ENCODE measurements at places on chromosomes 11 and 22.

GRCh38 chr11:45052361-45052760 is 94.1 kb upstream of the PRDM11 start:
- no peak for DNase-seq

DNA sequence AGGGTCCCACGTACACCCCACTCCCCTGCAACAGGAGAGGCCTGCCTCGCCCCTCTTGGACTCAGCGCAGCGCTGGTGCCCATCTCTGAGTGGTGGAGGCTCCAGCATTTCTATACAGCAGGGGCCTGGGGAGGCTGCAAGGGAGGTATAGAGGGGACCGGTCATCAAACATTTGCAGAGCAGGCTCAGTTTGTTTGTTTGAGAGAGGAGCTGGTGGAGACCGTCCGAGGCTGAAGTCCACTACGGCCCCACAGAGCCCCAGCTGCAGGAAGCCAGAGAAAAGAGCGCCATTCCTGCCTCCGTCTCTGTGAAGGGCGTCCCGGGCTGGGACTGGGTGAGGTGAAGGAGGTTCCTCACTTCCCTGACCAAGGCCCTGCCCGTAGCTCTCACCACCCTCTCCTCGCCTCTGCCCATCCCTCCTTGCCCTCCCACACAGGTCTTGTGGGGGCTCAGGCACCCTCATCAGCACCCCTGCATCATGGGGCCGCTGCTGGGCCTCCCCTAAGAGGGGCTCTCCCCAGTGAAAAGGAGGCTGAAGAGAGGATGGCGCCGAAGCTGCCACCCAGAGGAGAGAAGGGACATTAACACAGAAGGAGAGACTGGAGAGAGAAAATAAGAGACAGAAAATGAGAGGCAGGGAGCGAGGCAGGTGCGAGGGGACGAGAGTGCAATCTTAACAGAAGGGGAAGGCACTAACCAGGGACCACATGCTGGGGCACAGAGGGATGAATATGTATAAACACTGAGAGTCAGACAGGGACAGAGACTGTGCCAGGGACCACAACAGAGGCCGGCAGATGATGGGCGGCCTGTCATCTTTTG is 24.5 kb downstream of the RPUSD4 start:
- no peak for DNase-seq

GRCh38 chr11:15034687-15035267 is 38.6 kb upstream of the CALCB start:
- DNase-seq: no peak

DNA sequence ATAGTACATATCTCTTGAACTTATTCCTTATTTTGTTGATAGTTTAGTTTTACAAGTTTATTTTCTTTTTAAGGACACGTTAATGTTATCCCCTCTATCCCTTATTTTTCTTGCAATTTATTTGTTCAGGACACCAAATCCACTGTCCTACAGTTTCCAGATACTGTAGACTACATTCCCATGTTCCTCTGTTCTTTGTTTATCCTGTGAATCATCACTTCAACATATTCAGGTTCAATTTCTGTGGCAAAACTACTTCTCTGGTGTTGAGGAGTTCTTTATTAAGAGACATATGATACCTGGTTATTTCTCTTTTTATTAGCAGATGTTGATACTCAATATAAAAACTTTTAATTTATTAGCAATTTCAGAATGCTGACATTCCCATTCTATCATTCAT is 72.8 kb upstream of the CLNS1A start:
- DNase-seq: no peak

DNA sequence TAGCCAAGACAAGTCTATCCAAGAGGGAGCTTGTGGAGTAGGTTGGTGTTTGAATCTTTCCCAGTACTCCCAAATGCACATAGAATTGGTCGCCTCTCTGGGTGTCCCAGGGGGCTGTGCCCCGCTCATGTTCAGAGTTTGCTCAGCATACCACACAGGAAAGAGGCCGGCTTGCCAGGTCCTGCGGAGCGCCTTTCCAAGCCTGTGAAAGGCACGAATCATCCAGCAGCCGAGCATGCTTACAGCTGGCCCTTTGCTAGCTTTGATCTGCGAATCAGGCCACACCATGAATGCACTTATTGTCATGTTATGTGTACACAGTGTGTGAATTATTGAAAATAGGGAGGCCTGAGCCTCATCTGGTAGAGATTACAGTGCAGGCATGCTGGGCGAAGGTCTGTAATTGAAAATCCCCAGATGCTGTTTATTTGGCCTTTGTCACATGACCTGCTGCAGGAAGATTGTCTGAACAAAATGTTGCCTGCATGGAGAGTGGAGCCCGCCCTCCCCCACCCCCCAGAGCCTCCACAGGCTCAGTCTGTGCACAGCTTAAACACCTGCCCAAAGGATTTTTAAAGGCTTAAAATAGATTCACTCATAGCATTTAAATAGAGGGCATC is 163.3 kb upstream of the RASSF10 start:
- DNase-seq: no peak

DNA sequence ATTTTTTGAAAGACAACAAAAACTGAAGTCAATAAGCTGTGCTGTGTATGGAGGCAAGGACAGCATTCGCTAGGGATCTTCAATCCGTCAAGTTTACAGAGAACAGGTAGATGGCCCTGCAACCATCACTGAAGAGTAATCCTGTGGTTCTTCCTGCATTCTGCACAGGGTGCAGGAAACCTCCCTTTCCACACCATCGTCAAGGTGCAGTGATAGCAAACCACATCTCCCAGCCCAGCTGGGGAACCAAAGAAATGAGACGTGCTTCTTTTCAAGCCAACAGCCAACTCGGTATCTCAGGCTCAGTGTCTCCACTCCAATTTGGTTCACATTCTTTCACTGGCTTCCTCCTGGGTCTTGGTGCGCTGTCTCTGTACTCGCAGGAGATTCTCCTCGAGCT is 814.5 kb downstream of the OPCML start:
- no peak for DNase-seq

Measured in activated CD8-positive, alpha-beta memory T cell treated with anti-CD3 and anti-CD28 coated beads for 24 hours (primary cell).